ENCODE measurements at places on chromosomes 3 and 15.

DNA sequence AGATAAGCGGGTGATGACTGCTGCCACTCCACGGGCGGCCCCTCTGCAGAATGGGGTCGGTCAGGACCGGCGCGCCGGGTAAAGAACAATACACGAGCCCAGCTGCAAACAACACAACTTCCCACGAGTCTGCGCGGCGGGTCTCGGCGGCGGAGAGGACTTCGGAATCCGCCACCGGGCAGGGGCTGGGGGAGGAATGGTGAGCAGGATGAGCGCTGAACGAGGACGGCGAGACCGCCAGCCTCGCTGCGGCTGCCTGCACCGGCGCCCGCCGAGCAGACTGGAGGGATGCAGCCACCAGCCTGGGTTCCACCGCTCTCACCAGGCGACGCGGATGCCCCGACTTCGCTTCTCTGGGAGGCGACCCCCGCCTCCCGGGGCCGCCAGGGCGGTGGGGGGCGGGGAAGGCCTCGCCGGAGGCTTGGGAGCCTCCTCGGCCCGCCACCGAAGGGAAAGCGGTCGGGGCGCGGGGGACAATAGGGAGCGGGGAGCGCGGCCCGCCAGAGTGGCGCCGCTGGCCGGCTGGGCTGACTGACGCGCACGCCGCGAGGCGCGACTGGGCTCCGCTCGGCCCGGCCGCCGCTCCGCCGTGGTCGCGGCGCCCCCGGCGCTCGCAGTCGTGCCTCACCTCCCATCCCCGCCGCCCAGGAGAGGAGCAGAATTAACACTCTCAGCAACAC, 515 bp downstream of the ADAM10 start:
- no peak for DNase-seq

GRCh38 chr3:52063026-52063723, 6.8 kb upstream of the DUSP7 start:
- DNase-seq, result no peak

DNA sequence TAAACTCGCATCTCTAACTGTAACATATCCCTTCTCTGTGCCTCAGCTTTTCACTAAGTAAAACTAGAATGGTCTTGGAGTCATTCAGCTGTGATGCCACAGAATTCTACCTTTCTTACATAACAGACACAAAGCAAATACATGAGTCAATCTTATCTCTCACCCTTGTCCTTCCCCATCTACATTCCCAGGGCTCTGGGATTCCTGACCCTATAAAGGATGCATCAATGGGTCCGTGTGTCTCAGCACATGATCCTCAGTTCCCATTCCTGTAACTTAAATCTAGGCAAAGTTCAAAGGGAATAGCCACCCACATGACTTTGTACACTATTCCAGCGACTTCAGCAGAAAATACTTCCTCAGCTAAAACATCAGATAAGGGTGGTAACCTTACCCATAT, 11.8 kb upstream of the ARL8B start:
- no peak for DNase-seq

DNA sequence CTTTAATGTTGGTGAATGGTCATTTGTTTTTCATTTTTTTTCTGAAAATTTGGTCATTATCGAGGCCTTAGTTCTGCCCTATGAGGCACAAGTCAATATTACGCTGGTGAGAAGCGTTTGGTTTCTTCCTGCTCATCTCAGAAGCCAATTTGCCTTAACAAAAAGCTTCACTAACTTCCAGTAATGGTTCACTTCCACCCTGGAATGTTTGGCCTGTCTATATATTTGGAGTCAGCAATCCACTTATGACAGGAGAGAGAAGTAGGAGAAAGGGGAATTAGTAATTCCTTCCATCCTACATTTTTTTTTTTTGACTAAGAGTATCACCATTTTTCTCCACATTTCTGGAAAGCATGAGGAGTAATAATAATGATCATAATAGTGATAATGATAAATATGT, 124.4 kb downstream of the DIPK2A start:
- no peak for DNase-seq

GRCh38 chr3:193814166-193814892, 221.3 kb downstream of the OPA1 start:
- no peak for DNase-seq

DNA sequence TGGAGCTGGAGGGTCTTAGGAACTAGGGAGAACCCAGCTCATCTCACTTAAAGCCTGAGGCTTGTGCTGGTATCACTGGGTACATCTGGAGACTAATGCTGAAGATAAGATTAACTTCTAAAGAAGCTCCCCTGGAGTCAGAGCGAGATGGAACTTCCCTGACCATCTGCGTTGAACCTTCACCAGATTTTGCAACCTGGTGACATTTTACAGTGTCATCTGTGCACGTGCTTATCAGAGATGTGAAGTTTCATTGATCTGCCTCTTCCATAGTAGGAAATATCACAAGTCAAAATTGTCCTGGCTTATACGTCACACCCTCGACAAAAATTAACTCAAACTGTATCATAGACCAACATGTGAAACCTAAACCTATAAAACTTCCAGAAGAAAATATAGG, 395.5 kb downstream of the SHQ1 start:
- DNase-seq, result no peak

All from skeletal muscle cell (primary cell).